ENCODE measurements at places on chromosomes 7 and 10.
A peak's percentile ranks its signal among the peaks of the same experiment; 100 is the strongest.

GRCh38 chr7:120274482-120274881, 1.5 kb downstream of the KCND2 start:
- no peak for DNase-seq

- no peak for DNase-seq
Measured at GRCh38 chr10:68831961-68832455, 4.7 kb downstream of the STOX1 start.

- DNase-seq = no peak
Measured at GRCh38 chr7:133950855-133951254, 176.3 kb upstream of the LRGUK start.

GRCh38 chr7:159370-160270, 32.8 kb upstream of the FAM20C start:
- DNase-seq = no peak

- DNase-seq = peak; percentile 0
Measured at GRCh38 chr10:16192337-16192736, 244.5 kb upstream of the PTER start.

DNA sequence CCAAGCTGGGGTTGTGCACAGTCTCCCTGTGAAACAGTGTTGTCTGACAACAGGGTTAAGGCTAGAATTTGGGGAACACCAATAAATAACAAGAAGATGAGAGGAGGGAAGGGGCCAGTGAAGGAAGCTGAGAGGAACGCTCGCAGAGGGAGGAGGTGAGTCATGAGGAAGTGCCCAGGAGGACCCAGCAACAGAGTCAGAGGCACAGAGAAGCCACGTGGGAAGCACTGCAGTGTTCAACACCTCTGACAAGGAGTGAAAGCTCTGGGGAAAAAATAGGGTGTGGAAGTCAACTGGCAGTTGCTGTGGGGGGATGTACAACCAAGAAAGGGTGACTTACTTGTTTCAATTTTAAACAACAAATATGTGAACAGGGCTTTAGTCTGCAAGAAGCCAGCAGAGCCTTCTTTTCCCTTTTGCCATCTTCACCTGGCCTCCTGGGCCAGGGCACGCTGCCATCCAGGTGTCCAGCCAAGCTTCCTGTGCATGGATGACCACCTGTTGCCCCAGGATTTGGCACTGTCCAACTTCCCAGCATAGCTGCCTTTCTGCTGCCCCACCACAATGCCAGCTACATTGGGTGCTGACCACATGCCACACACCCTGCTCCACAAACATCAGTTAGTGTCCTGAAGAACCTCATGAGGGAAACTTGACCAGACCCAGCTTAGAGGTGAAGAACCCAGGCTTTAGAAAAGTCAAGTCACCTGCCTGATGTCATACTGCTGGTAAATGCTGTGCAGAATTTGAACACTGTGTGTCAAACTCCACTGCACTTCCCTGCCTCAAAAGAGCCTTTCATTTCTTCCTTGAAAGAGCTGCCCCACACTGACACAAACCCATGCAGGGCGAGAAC, 69.6 kb downstream of the ATXN7L1 start:
- DNase-seq = peak; percentile 85

- no peak for DNase-seq
Measured at GRCh38 chr7:89311886-89312285, 516.3 kb upstream of the TEX47 start.

- no peak for DNase-seq
Measured at GRCh38 chr7:65301007-65301406, 72.6 kb upstream of the ZNF92 start.

GRCh38 chr10:71799608-71800453, 26.5 kb upstream of the VSIR start:
- DNase-seq = no peak

- DNase-seq = no peak
Measured at GRCh38 chr10:69411476-69411875, 5.2 kb downstream of the TACR2 start.

- no peak for DNase-seq
Measured at GRCh38 chr10:42646214-42646613, 7.8 kb upstream of the ZNF33B start.

GRCh38 chr10:5830629-5831445, 17.6 kb upstream of the GDI2 start:
- no peak for DNase-seq

- no peak for DNase-seq
Measured at GRCh38 chr10:118356628-118357027, 14.5 kb upstream of the FAM204A start.

DNA sequence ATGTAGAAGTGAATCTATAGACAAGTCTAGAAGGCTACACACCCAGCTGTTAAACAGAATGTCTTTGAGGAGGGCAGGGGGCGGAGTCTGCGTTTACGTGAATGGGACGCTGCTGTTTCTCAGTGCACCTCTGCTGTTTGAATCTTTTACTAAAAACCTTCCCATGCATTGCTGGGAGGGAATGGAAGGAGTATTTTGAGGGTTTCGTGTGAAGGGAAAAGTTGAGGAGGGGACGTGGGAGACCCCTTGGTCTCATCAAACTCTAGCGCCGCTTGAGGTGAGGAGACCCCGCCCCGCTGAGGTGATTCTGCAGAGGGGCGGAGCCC, 492 bp upstream of the VCL start:
- DNase-seq = no peak

DNA sequence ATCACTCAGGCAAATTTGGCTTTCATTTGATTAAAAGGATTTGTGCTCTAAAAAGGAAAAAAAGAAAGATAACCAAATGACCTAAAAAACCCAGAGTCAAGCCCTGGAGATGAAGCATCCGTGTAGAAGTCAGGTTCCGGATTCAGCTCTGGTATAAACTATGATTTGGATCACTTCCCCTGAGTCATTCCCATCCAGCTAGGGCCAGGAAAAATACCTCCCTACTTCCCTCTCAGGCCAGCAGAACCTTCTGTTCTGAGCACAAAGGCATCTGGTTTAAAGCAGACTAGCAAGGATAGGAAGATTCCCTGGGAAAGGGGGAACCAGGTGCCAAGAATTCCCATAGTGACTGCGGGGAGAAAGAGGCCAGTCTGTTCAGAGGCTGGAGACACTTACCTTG, 25.7 kb upstream of the NDST2 start:
- DNase-seq = peak; percentile 79

DNA sequence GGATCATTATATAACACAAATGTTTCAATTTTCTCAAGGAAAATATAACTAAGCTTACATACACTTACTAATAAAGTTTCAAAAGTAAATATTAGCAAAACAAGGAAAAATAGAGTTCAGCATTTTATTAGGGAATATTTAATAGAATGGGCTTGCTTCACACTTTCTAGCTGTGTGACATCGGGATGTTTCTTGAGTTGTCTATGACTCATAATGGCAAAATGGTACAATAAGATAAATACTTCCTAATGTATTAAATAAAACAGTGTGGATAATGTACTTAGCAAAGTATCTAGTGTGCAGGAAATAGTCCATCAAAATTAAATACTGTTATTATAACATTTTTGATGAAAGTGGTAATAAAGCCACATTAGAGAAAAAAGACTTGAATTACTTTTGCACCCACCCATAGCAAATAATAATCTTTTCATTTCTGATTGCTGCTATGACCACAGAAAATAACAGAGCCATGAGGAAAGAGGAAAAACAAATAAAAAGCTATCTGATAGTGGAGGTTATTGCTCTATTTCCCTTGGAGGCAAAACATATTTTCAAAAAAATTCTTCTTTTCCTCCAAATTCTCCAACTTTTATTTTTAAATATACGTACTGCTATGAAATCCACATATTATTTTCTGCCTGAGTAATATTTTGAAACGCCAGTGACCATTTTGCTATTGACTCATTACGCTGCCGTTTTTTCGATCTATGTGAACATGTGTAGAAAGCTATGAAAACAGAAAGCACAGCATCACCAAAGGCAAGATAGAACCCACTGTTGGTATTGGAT, 272.9 kb upstream of the KLF6 start:
- no peak for DNase-seq

GRCh38 chr10:94205396-94205831, 157.3 kb downstream of the NOC3L start:
- peak; percentile 76 for DNase-seq

DNA sequence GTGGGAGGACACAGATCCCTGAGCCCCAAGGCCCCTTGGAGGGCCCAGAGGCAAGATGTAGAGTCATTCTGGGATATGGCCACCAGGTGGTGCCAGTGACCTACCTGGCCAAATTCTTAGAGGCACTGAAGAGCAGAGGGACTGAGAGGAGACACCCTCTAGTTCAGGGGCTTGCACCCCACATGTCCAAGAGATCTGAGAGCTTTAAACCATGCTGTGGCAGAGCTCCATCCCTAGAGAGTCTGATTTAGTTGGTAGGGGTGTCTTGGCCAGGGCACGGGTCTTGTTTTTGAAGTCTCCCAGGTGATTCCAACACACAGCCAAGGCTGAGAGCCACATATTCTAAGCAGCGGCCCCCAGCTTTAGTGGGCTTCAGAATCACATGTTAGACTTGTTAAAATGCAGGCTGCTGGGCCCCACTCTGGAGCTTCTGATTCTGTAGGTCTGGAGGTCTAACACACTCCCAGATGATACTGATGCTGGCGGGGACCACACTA, 52.5 kb downstream of the PRF1 start:
- DNase-seq = peak; percentile 60

GRCh38 chr10:117546581-117547015, 4.1 kb downstream of the EMX2 start:
- DNase-seq = no peak

- peak; percentile 79 for DNase-seq
Measured at GRCh38 chr7:107559864-107560263, 3.9 kb downstream of the COG5 start.

DNA sequence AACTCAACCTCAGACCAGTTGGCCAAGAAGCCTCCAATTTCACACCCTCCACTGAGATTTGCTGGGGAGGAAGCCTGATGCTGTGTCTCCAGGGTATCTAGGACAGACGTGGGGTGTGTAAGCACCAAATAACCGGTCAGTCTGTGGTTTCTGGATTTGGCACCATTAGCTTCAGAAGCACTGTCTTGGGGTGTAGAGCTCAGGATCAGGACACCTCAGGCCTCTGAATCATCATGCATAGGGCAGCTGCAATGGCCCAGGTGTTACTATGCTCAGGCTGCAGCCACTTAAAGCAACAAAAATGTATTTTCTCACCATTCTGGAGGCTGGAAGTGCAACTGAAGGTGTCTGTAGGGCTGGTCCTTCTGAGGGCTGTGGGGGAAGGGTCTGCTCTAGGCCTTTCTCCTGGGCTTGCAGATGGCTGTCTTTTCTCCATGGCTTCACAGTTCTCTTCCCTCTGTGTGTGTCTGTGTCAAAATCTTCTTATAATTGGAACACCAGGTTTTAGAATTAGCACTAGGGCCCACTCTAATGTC, 73.4 kb upstream of the SEPHS1 start:
- no peak for DNase-seq

GRCh38 chr10:34555653-34556052, 259.4 kb downstream of the PARD3 start:
- no peak for DNase-seq

- peak; percentile 25 for DNase-seq
Measured at GRCh38 chr7:116166156-116166555, 44.2 kb upstream of the TES start.

GRCh38 chr7:114944745-114945625, 23.1 kb downstream of the MDFIC start:
- peak; percentile 95 for DNase-seq

DNA sequence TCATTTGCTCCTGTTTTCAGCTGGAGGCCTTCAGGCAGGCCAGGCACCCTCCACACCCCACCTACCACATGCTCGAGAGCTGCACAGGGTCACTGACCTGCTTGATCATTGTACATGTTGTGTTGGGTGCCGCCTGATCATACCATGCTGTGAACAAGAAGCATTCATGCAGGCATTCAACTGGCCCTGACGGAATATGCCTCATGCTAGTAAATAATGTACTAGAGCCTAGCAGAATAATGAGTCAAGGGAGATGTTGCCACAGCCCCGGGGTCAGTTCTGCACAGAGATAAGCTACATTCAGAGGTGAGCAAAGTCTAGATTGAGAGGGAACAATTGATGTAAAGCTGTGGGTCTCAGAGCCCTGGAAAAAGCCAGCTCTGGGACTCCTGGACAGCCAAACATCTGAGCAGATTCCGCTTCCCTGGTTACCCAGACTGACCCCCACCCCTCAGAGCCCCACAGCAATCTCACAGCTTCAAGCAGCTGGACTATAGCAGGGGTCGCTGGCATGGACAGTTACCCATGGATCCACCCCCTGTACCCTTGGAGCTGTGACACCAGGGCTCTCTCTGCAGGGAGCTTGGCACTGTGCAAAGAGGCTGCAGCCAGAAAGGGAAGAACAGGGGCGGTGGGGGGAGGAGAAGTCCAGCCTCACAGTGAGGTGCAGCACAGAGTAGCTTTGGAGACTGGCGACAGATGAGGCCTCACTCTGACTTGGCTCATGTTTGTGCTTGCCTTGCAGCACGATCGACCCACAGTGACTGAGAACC, 86.6 kb downstream of the FRMPD2 start:
- no peak for DNase-seq

- no peak for DNase-seq
Measured at GRCh38 chr7:47031786-47032535, 550.0 kb downstream of the TNS3 start.

GRCh38 chr10:230758-231157, 95.5 kb downstream of the ZMYND11 start:
- peak; percentile 15 for DNase-seq

DNA sequence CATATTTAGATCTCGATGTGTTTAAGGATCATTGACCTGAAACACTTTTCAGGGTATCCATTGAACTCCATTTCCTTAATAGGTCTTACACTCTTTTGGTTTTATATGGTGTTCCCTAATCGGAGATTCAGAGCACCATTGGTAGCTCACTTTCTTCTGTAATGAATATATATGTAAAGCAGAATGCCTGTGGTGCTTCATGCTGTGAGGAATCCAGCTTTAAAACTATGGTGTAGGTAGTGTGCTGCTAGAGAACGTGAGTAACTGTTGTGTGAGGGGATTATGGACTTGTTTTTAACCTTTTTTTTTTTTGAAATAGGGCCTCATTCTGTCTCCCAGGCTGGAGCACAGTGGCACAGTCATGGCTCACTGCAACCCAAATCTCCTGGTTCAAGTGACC, 376.9 kb upstream of the LRGUK start:
- no peak for DNase-seq

DNA sequence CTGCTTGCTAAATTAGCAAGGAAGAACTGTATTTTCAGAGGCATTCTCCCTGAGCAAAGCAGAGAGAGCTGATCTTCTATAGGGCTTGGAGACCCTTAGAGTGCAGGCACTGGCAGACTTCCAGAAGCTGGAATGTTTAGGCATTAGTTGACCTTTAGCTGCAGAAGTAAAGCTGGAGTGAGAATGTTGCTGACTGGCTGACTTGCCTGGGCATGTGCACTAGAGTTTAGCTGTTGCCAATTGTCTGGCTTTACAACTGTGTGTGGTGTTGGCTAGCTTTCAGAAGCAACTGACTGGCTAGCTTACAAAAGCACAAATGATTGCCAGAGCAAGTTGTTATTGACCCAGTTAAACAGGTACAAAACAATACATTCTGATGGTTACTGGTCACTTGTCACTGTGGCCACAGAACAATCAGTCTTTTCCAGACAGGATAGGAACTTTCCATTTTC, 25.1 kb downstream of the FAM13C start:
- peak; percentile 79 for DNase-seq
